Hindlimb muscle (tissue), 1 donor: ENCODE measurements at places on chromosomes 5 and 9. TPM values are rescaled to one million over a fixed set of nuclear protein-coding genes. Genes with fewer than 3 reads are reported as not detected.

DNA sequence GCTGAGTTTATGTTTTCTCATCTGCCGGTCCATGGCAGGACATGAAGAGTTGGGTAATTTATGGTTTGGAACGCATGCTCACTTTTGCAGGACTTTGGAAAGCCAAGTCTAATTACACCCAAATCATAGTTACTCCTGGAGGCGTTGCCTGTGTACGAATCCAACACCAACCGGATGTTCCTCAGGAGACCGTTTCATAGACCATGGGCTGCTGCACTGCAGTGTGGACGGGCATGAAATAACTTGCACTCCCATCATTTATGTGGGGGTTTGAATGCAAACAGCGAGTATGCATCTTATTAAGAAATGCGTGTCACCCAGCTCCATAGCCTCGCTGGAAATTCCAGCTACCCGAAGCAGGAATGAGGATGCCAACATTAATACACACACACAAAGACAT lies 96.1 kb upstream of the IRX2 start:
- DNase-seq, result no peak

The PCA3 gene
- polyA plus RNA-seq, result 0.72 TPM

DNA sequence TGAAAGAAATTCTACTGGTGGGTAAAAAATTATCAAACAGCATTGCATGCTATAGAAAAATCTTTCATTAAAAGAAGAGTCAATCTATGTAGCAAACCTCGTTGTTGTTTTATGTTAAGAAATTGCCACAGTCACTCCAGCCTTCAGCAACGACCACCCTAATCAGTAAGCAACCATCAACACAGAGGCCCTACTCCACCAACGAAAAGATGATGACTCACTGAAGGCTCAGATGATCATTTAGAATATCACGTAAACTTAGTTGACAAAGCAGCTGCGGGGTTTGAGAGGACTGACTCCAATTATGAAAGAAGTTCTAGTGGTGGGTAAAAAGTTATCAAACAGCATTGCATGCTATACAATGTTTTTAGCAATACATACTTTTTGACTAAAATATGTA lies 242.6 kb downstream of the DRD1 start:
- DNase-seq, result no peak

The JAK2 gene
- polyA plus RNA-seq, result 12.3 TPM

The AP3B1 gene
- 35.7 TPM for polyA plus RNA-seq
